ENCODE measurements at places on chromosomes 2 and 18.

DNA sequence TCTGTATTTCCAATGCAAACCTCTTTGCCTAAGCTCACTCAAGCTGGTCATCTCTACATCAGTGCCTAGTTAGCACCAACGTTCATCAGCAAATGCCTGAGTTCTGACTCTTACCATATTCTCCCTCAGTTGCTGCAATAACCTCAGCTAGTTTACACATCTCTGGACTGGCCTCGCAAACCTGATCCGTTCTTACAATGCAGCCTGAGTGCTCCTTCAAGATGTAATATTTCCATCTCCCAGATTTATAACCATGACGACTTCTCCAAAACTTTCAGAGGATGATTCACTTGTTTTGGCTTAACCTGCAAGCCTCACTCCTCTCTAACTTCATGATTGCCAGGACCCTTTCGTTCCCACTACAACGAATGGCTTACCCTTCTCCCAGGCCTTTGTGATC, 69.7 kb downstream of the DIPK1C start:
- DNase-seq, result no peak

GRCh38 chr2:37911296-37911873, 13.7 kb upstream of the RMDN2 start:
- no peak for DNase-seq

- no peak for DNase-seq
Measured at GRCh38 chr2:161391737-161392506, 24.2 kb upstream of the TBR1 start.

DNA sequence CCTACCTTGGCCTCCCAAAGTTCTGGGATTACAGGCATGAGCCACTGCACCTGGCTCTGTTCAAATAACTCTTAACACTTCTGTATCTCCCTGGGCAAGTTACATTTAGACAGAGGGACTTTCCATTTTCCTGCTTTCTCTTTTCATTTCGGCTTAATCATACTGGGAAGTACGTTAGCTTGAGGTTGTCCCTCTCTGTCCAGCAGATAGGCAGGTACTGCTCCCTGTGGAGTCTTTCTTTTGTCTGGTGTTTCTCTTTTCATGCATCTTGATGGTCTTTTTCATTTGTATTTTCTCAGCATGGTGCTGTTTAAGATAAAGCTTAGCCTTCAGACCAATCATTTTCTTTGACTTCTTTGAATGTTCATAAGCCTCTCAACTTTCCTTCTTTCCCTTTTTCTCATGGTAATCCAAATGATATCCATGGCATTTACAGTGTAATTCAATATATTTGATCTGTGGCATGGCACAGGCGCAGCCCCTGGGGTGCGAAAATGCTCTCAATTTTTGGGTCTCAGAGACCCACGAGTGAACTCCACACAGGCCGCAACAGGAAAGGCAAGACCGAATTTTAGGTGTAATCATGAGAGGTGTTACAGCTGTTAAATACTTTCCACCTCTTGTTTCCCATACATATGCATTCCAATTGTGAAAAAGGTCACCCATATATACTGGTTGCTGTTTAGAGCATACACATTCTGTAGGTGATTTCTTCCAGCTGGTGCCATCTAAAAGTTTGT, 99.9 kb upstream of the MYO3B start:
- DNase-seq, result no peak

DNA sequence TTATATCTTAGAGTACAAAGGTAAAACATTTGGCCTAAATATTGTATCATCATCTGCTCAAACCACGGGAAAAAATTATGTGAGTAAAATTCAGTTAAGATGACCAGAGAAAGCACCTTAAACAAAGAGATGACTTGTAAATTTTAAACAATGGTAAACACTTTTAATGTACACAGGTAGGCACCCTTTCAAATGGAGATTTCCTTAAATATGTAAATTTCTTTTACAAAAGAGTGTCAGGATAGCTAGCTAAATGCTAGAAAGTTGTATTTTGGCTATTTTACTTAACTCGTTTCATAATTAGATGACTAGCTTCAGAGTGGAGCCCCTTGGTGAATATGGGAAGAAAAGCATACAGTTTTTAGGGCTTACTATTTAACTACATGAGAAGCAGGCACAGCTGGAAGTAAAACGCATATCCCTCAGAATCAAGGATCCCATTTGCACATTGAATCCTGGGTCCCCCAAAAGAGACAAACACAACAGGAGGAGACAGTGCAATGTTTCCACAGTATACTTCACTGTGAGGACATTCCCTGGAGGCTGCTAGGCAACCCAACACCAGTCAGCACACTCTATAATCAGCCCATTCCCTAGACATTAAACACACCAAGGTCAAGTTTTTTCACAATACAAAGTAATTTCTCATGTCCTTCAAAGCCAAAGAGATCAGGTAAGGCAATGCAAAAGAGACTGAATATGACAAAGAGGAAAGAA, 1154.4 kb downstream of the DPP10 start:
- no peak for DNase-seq

GRCh38 chr2:141863964-141864363, 266.9 kb downstream of the LRP1B start:
- no peak for DNase-seq

- no peak for DNase-seq
Measured at GRCh38 chr2:186653511-186653910, 40.3 kb upstream of the FAM171B start.

DNA sequence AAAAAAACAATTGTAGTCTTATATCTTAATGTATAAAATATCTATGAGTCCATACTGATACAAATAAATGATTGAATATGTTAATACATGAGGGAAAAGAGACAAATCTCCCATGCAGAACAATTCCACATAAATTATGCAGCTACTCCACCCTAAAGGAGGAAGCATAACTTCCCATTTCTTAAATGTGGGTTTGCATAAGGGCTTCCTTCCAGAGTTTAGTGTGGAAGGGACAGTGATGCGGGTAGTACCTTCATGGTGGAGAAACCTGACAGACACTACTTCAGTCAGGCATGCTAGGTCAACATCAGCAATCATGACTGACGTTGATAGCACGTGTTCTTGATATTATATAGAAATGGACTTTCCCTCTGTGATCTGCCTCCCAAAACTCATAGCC, 146.9 kb upstream of the STON1 start:
- DNase-seq, result no peak

DNA sequence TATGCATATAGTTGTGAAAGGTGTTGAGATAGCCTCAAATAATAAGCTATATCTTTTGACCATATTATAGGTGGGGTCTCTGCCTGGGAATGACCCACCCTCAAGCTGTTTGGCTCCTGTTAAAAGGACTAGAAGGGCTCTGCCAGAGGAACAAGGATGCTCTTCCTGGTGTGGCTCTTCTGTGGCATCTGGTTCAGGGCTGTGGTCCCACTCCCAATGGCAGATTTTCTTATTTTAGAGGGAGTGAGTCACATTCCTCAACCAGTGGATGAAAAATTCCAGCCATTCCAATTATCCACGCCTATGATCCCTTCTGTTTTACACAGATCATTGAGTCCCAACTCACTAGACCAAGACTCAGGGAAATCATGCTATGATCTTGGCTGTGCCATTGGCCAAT, 119.9 kb downstream of the PARD3B start:
- DNase-seq, result no peak

DNA sequence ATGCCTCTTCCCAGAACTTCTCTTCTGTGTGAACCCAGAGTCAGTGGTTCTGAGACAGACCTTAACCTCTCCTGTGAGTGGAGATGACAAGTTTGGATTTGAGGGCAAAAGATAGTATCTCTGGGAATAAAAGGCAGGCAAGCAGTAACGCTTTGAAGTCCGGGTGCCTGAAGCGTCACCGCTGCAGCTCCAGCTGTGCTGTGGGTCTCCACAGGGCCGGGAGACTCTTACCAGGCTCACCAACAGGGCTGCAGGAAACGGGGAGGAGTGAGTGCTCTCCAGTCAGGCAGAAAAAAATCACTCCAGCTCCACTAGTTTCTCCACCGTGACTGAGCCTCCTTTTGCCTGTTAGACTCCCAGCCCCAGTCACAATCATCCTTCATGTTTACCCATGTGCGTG, 79.7 kb upstream of the MAP4K4 start:
- no peak for DNase-seq

DNA sequence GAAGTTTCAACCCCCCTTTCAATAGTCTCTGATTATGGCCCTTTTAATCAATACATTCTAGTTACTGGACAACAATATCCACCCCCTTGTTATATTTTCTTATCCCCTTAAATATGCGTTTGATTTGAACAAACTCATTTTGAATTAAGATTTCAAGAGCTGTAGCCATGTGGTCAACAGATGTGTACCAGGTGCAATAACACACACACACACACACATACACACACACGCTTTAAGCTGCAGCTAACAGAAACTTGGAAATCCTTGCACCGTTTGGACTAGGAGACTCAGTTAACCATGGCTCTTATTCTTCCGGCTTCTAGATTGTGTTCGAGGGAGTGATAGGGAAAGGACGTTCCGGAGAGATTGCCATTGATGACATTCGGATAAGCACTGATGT, 82.8 kb downstream of the NRP2 start:
- no peak for DNase-seq

- DNase-seq, result no peak
Measured at GRCh38 chr2:61398413-61398812, 72.5 kb downstream of the USP34 start.

All from stimulated activated CD4-positive, alpha-beta T cell treated with anti-CD3 and anti-CD28 coated beads, Interleukin-2, amount 100 ng/mL, for 4 hours (primary cell).